Activated CD4-positive, alpha-beta T cell treated with anti-CD3 and anti-CD28 coated beads, Interleukin-2, amount 50 U/mL, for 24 hours (primary cell): ENCODE measurements at places on chromosomes 12 and 14.

GRCh38 chr12:111267144-111267543 lies 101.8 kb downstream of the PHETA1 start:
- no peak for DNase-seq

GRCh38 chr12:2092890-2093289 lies 40.1 kb downstream of the CACNA1C start:
- no peak for DNase-seq

DNA sequence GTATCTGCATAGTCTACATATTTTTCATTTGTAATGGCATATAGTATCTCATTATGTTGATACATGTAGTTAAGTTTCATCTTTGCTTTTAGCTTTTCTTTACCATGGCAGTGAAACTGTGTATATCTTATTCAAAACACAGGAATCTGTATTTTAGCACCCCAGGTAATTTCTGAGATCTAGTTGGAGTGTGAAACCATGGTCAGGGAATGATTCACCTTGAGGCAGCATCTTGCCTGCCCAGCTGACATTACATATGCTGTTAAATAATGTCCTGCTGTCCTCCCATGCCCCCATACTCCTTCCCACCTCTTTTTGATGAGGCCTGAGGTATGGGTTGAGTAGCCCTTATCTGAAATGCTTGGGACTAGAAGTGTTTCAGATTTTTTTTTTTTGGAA lies 125.4 kb upstream of the ATF1 start:
- DNase-seq = no peak

DNA sequence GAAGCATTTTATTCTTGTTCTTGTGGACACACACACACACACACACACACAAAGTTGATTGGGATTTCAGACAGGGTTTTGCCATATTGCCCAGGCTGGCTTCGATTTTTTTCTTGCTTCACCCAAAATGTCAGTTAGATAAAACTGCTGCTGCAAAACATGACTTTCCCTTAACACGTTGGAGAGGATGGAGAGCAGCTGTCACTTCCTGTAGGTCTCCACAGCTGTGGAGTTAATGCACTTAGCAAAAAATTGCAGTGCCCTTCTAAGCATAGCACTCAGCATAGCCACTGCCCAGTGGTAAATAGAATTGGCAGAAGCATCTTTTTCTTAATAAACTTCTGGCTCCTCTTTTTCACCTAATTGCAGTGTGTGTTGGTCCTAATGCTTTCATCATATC lies 54.5 kb downstream of the PDZRN4 start:
- no peak for DNase-seq

GRCh38 chr14:29587046-29587445 lies 340.6 kb downstream of the PRKD1 start:
- no peak for DNase-seq

GRCh38 chr14:69171569-69171968 lies 18.6 kb upstream of the DCAF5 start:
- DNase-seq = no peak
